ENCODE measurements at places on chromosomes 4 and X.

- no peak for DNase-seq
Observed at GRCh38 chr4:20687864-20688263, 12.4 kb upstream of the PACRGL start.

DNA sequence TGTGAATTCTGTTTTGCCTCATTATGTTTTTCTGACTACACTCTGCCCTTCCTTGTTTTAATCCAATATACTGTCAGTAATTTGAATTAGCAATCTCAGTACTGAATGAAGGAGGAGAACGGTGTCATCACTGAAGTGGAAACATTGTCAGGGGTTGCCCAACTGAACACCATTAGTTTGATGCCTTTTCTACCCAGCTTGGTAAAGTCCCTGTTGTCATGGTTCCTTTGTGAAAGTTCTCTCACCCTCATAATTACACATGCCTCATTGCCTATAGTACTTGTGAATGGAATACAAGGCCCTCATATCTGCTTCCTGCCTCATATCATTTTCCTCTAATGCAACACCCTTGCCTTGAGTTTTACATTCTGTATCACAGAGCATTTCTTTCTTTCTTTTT is 76.9 kb downstream of the RRAGB start:
- DNase-seq: no peak

DNA sequence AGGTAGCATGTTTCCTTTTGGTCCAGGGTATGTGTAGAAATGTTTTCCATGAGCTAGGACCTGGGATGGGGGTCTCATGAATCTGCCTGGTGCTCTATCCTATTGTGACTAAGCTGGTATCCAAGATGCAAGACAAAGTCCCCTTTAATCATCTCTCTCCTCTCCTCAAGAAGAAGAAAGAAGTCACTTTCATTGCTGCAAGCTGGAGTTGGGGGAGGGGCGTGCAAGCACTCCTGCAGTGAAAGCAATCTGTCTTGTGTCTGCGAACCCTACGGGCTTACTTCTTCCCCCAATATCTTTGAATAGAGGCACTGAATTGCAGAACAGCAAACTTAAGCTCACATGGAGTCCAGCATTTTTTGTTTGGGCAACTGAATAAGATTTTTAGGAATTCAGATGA is 27.2 kb upstream of the GRPR start:
- DNase-seq: no peak

DNA sequence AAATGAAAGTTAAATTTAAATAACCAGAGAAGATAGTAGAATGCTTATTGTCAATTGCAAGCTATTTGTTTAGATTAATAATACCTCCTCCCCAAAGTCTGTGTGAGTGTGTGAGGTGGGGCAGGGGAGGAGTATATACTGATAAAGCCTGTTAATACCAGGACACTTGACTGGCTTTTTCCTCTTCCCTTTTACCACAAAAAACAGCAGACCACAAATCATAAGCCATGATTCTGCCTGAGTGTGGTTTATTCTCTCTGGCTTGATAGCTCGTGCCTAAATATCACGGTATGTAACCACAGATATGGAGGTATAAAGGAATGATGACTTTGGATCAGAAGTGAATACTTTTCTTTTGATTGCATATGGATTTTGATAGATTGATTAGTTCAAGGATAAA is 21.9 kb upstream of the SCRG1 start:
- no peak for DNase-seq

- no peak for DNase-seq
Observed at GRCh38 chrX:48711162-48711928, 14.8 kb downstream of the SUV39H1 start.

- DNase-seq: no peak
Observed at GRCh38 chrX:152907084-152907651, 9.3 kb downstream of the ZNF185 start.

DNA sequence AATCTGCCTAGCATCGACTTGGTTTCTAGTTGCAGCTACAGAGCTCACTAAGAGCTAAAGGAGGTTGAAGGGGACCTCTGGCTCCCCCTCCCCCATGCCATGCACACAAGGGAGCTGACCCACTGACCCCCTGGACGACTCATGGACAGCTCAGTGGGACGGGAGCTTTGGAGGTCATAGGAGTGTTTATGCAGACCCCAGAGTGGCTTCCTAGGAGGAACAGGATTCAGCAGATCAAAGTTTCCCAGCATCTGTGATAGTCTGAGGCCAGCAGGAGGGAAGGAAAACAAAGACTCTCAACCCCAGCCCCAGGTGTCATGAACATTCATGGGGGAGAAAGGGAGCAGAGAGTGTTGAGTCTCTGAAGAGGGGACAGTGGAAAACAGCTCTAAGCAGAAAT is 104.4 kb downstream of the ARSF start:
- DNase-seq: no peak

GRCh38 chr4:47101453-47101852 is 70.1 kb downstream of the GABRB1 start:
- no peak for DNase-seq

GRCh38 chr4:106893903-106894302 is 142.2 kb downstream of the DKK2 start:
- DNase-seq: no peak

DNA sequence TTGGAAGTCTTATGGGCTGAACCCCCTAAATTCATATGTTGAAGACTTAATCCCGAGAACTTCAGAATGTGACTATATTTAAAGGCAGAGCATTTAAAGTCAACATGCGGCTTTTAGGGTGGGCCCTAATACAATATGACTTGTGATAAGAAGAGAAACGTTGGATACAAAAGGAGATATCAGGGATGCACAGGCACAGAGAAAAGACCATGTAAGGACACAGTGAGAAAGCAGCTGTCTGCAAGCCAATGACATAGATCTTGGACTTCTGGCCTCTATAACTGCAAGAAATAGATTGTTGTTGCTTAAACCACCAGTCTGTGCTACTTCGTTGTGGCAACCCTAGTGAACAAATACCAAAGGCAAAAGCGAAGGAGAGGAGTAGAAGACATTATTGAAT is 42.2 kb downstream of the GABRG1 start:
- DNase-seq: no peak

GRCh38 chr4:82266345-82266744 is 107.4 kb downstream of the HNRNPD start:
- no peak for DNase-seq

DNA sequence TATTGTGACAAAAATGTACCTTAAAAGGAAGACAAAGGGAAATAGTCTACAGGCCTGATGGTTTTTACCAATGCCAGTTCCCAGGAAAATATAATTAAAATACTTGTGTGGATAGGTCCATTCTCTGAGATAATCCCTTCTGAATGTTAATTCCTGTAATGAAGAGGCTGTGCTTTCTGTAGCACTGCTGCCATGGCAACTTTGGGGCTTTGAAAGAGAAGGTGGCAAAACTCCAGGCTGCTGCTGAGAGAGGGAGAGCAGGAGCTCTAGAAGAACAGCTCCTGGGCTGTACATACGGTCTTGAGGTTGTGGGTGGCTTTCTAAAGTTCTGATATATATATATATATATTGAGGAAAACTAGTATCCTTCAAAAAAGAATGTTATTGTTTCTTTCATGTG is 125.4 kb downstream of the PDLIM5 start:
- no peak for DNase-seq

DNA sequence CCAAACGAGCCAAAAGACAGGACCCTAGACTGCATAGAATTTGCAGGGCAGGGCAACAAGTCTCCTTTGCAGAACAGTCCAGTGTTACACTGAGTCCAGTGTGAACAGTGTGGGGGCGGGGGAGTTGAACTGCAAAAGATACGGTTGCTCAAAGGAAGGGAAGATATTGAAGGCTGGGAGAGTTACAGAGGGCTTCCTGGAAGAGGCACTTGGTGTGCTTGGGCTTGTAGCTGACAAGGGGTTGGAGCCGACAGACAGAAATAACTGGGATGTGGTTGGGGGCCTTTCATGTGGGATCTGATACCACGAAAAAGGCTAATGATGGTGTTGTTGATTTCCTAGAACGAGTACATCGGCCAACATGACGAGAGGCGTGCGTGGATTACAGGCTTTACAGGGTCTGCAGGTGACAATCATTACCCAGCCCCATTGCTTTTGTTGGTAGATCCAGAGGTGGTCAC is 6.1 kb downstream of the XPNPEP2 start:
- peak; percentile 12 for DNase-seq

DNA sequence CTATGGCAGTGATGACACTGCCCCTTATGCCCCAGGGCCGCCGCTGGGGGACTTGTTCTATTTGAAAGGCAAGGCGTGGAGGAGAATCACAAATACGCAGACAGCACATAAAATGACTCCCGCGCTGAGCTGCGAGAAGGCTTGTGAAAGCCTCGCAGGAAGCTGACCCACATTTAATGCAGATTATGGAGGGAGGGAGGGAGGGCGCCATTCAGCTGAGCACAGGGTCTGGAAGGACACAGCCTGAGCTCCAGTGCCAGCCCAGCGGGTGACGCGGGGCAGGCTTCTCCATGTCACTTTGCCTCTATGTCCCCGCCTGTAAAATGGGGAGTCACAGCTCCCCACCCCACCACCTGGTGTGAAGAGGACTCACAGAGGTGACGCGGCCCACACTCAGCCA is 14.3 kb downstream of the ABLIM2 start:
- no peak for DNase-seq

DNA sequence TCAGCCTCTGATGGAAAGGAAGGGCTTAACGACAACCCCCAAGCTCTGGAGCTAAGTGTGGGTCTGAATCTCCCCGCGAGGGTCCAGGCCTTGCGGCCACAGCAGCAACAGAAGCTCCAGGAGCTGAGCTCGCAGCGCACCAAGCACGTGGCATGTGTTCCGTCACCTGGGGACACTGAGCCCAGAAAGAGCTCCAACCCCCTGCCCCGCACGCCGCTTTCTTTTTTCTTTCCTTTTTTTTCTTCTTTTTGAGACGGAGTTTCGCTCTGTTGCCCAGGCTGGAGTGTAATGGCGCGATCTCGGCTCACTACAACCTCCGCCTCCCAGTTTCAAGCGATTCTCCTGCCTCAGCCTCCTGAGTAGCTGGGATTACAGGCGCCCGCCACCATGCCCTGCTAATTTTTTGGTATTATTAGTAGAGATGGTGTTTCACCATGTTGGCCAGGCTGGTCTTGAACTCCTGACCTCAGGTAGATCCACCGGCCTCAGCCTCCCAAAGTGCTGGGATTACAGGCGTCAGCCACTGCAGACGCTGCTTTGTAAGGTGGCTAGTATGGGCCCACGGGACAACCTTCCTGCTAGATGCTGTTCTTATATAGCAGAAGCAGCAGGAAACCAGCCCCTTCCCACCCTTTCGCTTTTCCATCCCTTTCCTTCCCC is 685 bp upstream of the TNIP2 start:
- no peak for DNase-seq

DNA sequence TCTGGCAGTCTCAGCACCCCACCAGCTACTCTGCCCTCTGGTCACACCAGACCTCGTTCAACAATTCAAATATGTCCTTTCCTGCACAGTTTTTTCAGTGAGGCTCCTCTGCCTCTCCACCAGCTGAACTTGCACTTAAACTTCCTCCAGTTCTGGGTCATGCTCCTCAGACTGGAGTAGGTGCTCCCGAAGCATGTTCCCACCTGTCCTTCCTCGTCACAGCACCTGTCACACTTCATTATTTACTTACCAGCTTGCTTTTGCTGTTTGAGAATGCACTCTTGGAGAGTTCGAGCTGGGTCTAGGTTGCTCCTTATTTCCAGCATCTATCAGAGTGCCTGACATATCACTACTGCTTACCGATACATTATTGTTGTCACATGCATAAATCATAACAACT is 144.8 kb upstream of the TTC29 start:
- DNase-seq: no peak

GRCh38 chr4:95516528-95517017 is 32.2 kb downstream of the UNC5C start:
- DNase-seq: no peak

- DNase-seq: no peak
Observed at GRCh38 chr4:81040012-81040659, 9.6 kb downstream of the BMP3 start.
